NCI-H1436 treated with DMSO at 0.1 percent for 48 hours (cell line): ENCODE measurements at places on chromosomes 16 and 17.

GRCh38 chr17:62821189-62822079 lies 13.3 kb upstream of the MARCHF10 start:
- no peak for DNase-seq

- no peak for DNase-seq
Observed at GRCh38 chr16:11949527-11949926, 7.7 kb upstream of the NPIPB2 start.

DNA sequence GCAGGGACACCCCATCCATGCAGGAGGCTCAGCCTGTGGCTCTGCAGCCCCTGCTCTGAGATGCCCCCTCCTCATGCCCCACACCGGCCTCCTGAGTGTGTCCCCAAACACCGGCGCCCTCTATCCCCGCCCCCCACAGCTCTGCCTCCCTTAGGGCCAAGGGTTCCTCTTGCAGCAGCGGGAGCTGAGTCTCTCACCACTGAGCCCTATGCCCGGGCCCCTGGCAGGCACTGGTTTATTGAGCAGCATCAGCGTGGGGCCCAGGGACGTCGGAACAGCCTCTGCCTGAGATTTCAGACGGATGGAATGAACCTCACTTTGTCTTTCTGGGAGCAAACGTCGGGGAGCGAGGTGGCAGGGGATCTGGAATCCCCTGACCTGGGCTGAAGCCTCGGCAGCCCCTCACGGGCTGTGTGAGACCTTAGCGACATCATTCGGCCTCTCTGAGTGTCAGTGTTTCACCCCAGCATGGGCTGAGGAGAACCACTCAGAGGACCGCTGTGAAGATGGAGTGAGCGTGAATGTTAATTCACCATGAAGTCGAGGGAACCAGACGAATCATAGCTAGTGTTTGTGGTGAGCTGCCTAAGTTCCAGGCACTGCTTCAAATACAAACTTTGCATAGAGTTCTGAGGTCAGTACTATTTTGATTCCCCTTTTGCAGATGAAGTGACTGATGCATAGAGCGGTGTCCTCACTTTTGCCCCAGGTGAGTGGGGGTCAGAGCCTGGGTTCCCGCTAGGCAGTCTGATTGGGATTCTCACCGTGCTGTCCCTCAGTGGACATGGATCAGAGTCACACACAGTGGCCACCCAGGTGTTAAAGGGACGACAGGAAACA lies 5.3 kb upstream of the C16orf74 start:
- no peak for DNase-seq

DNA sequence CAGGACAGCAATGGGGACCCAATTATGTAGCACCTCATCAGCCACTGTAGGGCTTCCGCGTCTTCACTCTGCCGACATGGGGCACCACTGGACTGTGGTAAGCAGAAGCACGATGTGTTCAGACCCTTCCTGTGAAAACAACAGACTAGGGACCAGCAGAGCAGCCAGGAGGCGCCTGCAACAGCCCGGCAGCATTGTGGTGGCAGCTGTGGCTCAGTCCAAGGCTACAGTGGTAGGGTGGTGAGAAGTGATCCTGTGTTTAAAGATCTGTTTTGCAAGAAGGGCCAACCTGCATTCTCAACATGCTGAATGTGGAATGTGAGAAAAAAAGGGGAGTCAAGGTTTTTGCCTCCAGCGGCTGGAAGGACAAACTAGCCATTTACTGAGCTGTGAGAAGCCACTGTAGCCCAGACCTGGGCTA lies 80.8 kb downstream of the GAS7 start:
- no peak for DNase-seq

- no peak for DNase-seq
Observed at GRCh38 chr17:68870976-68871375, 84.2 kb downstream of the ABCA8 start.

DNA sequence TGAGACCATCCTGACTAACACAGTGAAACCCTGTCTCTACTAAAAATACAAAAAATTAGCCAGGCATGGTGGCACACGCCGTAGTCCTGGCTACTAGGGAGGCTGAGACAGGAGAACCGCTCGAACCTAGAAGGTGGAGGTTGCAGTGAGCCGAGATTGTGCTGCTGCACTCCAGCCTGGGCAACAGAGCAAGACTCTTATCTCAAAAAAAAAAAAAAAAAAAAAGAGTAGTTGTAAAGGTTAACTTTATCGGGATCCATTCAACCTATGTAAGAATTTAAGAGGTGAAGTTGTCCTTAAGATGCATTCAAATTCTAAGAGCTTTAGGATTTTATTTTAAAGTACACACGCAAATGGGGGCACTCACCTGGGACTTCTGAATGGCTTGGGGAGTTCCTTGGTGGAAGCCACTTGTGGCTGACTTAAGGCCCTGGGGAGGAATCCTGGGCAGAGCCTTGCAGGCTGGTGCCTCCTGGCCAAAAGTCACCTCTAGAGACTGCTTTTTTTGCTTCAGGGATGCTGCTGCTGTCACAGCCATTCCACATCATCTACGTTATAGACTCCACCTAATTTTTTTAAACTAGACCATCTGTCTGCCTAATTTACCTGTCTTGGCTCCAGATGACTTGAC lies 3.3 kb downstream of the CTCF start:
- no peak for DNase-seq

GRCh38 chr17:62714016-62714777 lies 86.7 kb downstream of the MRC2 start:
- no peak for DNase-seq

GRCh38 chr16:75305364-75306098 lies 54.1 kb upstream of the BCAR1 start:
- DNase-seq, result peak; percentile 21

DNA sequence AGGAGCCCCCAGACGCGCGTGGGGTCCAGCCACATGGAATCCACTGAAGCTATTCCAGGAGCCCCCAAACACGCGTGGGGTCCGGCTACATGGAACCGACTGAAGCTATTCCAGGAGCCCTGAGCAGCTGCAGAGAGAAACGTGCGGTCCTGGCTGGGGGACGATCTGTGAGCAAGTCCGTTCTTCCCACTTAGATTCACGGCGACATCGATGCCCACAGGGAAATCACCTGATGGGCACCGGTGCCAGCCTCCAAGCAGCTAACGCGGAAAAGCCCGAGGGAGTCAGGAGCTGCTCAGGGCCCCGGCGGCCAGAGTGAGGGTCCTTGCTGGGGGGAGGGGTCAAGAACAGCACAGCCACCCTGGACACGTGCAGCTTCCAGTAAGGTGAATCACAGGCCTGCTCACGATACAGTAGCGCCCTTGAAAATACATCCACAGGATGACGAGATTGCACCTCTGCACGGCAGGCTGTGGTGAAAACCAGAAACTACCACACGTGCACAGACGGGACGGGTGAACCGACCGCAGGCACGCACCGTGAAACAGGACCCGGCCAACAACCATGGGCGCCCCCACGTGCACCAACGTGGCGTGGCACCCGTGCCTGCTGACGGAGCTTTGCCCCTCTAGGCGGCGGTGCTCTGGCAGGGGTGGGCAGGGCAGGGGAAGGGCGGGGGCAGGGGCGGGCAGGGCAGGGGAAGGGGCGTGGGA lies 77.7 kb upstream of the GNG13 start:
- DNase-seq, result no peak

GRCh38 chr17:65532101-65532890 lies 29.2 kb downstream of the AXIN2 start:
- no peak for DNase-seq

GRCh38 chr16:21179126-21179982 lies 20.9 kb downstream of the LDAF1 start:
- no peak for DNase-seq

GRCh38 chr17:44522883-44523671 lies 19.9 kb upstream of the GPATCH8 start:
- no peak for DNase-seq

- no peak for DNase-seq
Observed at GRCh38 chr16:80299416-80299815, 241.4 kb upstream of the DYNLRB2 start.

DNA sequence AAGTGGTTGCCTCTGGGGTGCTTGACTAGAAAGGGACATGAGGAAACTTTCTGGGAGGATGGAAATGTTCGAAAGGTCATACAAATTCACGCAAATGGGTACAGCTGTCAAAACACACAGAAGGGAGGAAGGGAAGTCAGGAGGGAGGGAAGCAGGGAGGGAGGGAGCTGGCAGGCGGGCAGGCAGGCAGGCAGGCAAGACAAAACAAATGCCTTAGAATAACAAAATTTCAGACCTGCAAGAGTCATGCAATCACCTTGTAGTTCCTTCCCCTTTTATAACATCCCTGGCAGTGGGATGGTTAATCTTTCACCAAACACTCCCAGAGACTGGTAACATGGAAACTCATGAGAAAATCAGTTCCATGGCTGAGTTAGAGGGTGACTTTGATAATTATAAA lies 189.2 kb downstream of the STX8 start:
- DNase-seq, result no peak

DNA sequence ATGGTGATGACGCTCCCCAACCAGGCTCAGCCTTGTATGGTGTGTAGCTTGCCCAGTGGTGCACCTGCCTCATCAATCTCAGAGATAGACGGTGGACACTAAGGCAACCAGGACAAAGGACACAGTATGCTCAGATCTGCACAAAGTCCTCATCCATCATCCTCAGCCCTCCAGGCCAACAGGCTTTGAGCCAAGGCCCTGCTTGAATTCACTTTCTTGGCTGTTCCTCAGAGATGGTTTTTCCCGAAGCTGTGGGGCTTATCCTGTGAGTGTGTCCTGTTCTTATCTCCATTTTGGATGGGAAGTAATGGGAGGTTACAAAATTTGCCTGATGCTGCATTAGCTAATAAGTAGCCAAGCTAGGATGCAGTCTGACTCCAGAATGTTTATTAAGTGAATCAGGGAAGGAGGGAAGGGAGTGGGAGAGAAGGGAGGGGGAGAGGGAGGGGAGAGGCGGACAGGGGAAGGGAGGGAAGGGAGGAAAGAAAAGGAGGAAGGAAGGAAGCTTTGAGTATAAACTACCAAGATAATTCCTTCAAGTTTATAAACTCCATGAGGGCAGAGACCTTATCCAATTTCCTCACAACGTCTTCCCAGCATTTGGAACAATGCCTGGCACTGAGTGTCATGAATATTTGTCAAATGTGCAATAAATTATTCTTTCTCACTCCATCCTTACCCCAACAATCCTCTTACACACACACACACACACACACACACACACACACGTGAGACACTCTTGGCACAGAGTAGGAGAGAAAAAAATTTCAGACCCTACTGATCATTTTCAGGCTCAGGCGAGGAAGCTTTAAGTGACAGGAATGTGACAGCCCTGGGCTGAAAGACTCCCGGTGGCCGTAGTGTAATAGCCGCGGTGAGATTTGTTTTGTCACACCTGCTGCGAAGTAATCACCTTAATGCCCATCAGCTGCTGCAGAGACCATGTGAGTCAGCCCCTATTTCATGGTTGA lies 84.3 kb downstream of the BMERB1 start:
- no peak for DNase-seq

DNA sequence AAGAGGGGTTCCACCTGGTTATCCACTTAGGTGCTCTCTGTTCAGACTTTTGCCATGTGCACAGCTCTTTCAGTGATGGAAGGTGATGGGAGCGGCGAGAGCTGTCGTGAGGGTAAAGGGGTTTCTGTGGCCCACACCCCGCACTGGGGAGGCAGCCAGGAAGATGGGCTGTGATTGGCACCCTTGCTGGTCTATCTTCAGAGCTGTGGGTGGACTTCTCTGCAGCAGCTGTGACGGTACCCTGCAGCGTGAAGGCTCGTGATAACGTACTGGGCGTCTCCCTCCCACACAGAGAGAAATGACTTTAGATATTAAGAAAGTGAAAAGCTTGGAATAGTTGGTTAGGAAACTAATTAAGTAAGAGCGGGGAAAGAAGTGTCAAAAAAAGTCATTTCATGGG lies 45.8 kb downstream of the MPRIP start:
- no peak for DNase-seq

- DNase-seq, result no peak
Observed at GRCh38 chr16:23650674-23651416, 9.6 kb downstream of the DCTN5 start.

- no peak for DNase-seq
Observed at GRCh38 chr16:50183316-50183715, 30.2 kb downstream of the TENT4B start.

DNA sequence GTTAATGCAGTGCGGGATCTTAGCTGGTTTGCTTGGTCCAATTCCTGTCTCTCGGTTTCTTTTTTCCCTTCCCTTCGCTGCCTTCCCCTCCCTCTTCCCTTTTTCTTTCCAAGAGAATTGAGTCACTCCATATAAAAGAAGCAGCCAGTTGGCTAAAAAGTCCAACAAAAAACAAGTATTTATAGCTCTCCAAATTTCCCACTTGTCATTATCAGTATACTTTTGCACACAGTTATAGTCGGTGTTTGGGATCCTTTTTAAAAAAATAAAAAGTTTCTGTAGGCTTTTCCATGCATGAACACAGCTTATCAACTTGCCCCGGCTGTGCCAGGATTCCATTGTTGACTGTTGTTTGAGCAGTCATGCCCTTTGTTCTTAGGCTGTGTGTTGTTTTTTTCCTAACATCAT lies 24.9 kb downstream of the HMOX2 start:
- DNase-seq, result no peak

DNA sequence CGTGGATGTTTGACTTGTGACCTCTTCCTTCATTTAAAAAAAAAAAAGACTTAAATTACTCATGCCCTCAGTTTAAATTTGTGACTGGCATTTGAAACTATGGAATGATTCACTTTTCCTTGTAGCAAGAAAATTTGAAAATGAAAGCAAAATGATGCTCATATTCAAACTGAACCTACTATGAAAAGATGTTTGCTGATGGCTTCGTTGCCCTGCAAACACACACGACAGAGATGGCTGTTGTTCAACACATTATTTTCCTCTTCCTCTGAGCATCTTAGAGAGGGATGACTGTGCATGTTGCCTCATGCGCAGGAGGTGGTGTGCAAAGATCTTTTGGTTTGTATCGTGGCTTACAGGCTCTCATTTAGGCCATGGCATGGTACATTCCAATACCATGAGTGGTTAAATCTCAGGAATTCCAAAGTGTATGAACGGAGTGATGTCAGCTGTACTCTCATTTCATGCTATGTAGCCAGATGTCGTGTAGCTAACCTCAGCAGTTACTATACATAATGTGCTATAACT lies 164.5 kb downstream of the PRKCA start:
- DNase-seq, result no peak

GRCh38 chr17:34347063-34347462 lies 9.2 kb upstream of the CCL13 start:
- no peak for DNase-seq

DNA sequence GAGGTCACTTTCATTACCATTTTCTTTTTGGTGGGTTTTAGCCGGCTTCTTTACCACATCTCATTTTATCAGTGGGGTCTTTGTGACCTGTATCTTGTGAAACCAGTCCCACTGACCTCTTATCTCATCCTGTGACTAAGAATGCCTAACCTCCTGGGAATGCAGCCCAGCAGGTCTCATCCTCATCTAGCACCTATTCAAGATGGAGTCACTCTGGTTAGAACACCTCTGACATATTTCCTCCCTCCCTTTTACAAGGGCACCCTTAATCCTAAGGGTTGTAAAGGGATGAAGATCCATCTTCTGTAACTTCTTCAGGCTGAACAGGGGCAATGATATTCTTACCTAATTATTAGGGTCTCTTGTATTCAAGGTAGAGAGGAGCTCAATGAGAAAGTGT lies 107.9 kb upstream of the HAS3 start:
- no peak for DNase-seq

DNA sequence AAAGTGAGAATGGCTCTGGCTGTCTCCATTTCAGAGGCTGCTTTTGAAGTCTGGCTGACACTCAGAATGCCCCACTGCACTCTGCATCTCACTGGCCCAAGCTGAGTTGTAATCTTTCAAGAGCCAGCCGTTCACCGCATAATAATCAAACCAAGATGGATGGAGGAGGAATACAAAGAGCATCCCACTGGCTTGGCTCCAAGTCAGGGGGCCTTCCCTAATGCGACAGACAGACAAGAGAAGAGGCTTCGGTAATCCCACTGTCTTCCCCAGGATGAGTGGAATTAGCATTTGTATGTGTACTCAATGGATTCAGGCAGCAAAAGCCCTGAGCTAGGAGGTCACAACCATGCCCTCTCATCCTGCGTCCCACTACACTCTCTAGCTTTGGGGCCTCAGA lies 68.0 kb downstream of the CBLN1 start:
- DNase-seq, result no peak
